ENCODE measurements at places on chromosomes 4 and X. TPM values are rescaled to one million over a fixed set of nuclear protein-coding genes. Genes with fewer than 3 reads are reported as not detected.

Gene LRAT
- total RNA-seq, result not detected

Gene TMEM154
- total RNA-seq, result 39.4 TPM

Gene EDNRA
- not detected for total RNA-seq

Gene OGT
- 309 TPM for total RNA-seq

Gene CLOCK
- 9.0 TPM for total RNA-seq

Gene USP27X
- total RNA-seq, result 1.7 TPM

Gene OCIAD1
- total RNA-seq, result 104 TPM

Gene TMEM255A
- not detected for total RNA-seq

Gene RBMXL3
- total RNA-seq, result not detected

Gene PCDH11X
- not detected for total RNA-seq

Gene FUNDC2
- total RNA-seq, result 46.8 TPM

Gene MED12
- total RNA-seq, result 74.6 TPM

Gene TASL
- 15.6 TPM for total RNA-seq

Gene NR3C2
- total RNA-seq, result 0.85 TPM

Gene TRIML2
- not detected for total RNA-seq

Gene FGFBP2
- 7.0 TPM for total RNA-seq

Gene PWWP3B
- not detected for total RNA-seq

Gene CYSLTR1
- total RNA-seq, result 58.0 TPM

All from T-helper 1 cell treated with Interleukin-12 subunit alpha and Interleukin-12 subunit beta and Interleukin-4 antibody, amounts not matched to agents 30 ng/mL and 1 ng/mL, for 36 hours (primary cell).